HEK293T (cell line): ENCODE measurements at places on chromosomes 5 and 9.

DNA sequence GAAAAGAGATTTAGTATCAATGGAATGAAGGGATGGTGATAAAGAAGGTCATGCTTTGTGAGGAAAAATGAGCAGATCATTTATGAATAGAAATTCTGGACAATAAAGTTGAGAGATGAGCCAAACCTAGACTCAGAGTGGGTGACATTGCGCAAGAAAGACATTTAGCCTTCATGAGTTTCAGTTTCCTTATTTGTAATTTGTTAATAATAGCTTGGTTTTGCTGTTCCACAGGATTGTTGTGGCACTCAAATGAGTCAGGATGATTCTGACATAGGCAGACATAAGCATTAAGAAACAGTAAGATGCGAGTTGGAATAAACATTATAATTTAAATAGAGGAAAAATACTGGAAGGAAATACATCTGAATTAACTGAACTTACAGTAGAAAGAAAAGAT lies 34.8 kb downstream of the ITGA2 start:
- no peak for DNase-seq

GRCh38 chr5:36836831-36837230 lies 39.7 kb upstream of the NIPBL start:
- no peak for DNase-seq

DNA sequence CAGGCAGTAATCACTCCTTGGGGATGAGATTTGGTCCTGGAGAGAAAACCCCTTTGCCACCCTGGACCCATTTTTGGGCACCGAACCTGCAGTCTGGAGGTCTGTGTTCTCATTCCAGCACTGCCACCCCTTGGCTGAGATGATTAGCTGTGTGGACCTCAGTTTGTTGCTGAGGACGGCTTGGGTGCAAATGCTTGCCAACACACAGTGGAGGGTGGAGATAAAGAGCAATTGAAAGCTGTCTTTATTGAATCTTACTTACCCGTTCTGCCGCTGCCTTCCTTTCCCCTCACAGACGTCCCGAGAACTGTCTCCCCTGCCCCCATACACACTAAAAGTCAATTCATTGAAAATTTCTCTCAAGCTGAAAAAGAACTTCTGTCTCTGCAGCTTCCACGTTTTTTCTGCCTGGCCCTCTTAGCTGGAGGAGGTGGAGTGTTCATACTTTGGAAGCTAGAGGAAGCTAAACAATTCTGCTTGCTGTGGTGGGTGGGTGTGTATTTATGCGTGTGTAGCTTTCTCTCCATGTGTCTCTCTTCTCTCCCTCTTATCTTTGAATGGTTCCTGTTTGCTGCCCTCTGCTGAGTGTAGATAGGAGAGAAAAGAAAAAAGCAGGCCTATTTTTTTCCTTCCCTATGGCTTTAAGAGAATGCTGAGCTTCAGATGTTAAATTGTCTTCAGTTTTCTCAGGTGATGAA lies 6.6 kb downstream of the GALNT10 start:
- DNase-seq: no peak

DNA sequence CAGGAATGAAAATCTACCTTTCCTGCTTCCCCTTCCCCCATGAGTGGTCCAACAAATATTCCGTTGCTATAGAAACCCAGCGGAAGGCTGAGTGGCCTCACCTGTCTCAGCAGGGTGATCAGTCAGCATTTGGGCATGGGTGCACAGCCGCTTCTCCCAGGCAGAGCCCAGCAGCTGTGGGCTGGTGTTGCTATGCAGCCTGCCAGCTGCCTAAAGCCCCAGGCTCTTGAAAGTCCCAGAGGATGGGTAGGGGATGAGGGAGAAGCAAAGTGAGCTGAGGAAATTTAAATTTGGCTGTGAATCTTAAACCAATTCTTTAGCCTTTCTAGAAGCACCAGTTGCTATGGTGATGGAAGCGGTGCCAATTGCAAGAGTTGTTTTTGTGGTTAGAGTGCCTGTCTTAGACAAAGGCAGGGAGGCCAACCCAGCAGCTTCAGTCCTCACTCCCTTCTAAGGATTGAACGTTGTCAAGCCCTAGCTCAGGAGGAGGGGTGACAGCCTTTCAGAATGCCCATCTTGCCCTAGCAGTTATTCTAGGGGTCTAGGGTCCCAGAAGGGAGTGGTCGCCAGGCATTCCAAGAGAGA lies 151.5 kb upstream of the PITX1 start:
- DNase-seq: no peak

- DNase-seq: no peak
These were observed 21.7 kb upstream of the TCOF1 start for GRCh38 chr5:150335778-150336177.

DNA sequence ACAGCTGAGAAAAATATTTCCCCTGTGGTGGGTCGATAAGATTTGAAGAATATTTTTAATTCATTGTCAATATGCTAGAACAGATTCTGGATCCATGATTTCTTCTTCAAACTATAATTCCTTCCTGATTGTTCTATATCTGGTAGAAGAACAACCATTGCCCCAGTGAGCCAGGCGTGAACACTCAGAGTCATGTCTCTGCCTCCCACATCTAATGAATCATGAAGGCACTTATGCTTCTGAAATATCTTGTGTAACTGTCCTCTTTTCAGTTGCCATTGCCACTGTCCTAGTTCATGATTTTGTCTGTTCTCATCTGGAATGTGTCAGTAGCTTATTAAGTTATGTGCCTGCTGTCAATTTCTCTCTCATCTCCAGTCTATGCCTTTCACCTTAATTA lies 40.0 kb downstream of the GABRG2 start:
- DNase-seq: no peak

- no peak for DNase-seq
These were observed 150.2 kb downstream of the SEMA5A start for GRCh38 chr5:9395706-9396105.

DNA sequence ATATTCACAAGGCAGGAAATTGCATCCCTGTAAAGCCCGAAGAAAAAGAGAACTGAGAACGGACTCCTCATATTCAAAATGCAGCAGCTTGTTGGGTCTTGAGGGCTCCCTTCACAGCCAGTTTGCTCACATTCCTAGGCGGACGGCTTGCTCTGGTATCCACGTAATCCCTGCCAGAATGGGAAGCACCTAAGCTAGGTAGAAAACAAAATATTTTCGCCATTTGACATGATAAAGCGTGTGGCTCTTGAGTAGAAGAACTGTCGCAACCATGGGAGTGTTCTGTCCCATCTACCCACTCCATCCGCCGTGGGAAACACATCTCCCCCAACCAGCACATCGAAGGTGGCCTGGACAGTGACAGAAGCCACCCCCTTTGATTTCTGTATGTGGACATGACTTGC lies 183.1 kb downstream of the GAS1 start:
- no peak for DNase-seq
